ENCODE measurements at places on chromosomes 1 and 21.

GRCh38 chr1:92755541-92756461, 29.1 kb downstream of the EVI5 start:
- no peak for ATAC-seq

DNA sequence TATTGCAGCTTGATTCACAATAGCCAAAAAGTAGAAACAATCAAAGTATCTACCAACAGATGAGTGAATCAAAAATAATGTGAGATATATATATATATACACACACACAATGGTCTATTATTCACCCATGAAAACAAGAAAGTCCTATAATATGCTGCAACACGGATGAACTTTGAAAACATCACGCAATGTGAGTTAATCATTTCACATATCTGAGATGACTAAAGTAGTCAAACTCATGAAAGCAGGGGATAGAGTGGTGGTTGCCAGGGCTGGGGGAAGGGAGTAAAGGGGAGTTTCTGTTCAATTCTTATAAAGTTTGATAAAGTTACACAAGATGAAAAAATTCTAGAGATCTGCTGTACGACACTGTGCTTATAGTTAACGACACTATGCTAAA, 1234.8 kb downstream of the MRPL39 start:
- no peak for ATAC-seq

DNA sequence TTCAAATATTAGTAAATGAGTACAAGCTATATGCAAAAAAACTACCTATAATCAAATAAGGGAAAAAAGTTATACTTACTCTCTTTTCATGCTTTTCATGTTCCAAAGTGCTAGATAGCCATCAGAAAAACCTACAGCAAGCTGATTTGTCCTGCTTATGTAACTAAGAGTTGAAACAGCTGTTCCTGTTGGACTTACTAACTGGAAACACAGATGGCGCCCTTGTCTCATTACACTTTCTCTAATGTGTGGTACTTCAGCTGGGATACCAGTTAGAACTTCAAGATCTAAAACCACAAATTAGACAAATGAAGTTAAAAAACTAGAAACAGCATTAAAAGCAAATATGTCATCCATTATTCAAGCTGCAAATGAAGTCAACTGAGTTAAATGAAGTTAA, 24.3 kb downstream of the AHCTF1 start:
- ATAC-seq = no peak

DNA sequence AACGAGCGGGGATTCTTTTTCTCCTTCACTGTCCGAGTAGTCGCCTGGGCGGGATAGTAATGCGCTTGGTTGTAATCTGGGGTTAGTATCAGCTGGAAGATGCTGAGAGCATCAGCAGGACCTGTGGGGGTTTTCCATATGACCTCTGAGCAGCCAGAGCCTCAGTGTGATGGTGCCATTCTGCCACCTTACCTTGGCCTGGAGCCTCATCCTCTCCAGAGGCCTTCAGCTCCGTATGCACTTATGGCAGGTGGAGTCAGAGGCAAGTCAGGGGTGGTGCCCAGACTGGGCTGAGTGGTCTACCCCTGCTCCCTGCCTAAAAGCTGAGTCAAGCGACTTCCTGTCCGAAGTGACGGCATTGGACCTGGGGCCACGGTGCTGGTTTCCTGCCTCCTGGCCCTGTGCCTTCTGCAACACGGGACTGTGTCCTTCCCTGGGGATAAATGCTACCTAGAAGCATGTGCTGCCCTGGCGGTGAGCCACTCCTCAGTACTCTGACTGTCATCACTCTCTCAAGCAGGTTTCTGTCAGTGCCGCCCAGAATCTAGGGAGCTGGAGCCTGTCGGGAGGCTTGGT, 24.7 kb downstream of the TENT5C start:
- ATAC-seq = no peak

GRCh38 chr1:223738465-223739365, 26.4 kb downstream of the CAPN2 start:
- peak; percentile 17 for ATAC-seq

- ATAC-seq = no peak
These were observed 1.1 kb upstream of the GNG12 start for GRCh38 chr1:67834246-67834877.

DNA sequence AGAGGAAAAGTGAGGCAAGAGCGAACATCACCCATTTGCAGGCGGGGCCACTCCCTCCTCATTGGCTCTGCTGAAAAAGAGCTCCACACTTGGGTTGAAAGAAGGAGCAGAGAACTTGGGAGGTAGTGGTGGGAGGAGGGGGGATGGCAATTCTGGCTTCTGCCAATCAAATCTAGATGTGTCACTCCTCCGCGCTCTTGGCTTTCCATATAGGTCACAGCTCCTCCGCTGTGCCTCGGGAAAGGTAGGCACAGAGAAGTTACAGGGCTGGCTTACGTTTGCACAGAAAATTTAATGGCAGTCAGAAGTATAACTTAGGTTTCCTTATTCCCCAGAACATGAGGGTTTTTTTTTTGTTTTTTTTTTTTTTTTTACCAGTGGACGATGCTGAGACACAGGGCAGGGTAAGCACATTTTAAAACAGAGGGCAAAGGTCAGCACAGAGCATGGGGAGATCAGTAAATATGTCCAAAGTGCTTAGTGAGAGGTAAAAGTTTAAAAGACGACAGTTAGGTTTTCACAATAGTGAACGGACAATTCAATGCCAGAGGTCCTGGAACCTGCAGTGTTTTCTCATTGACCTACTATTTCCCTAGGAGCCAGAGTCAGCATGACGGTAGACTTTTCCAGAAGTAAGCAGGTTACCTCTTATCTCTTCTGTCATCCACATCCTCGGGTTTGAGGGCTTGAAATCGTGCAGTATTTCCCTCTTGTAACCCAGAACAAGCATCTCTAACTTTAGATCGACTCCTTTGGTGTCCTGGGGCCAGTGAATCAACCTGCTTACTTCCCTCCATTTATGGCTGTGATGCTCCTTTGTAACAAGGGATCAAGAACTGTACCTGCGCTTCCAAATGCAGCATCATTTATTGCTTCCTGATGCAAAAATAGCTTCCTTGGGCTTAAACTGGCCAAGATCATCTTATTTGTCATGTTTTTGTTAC, 258.9 kb upstream of the PROX1 start:
- ATAC-seq = no peak

- ATAC-seq = no peak
These were observed 493 bp upstream of the CHD1L start for GRCh38 chr1:147241934-147242448.

DNA sequence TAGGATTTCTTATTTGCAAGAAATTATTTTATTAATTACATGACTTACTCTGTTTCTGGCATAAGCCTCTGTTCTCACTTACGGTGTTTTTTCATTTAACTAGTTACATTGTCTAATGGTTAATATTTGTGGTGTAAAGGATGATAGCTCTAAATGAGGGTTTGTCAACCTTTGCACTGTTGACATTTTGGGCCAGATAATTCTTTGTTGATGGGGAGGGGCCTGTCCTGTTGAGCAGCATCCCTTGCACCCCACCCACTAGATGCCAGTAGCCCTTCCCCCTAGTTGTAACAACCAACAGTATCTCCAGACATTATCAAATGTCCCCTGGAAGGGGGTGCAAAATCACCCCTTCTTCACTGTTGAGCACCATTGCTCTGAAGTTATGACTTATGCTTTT, 83.6 kb upstream of the SLC44A3 start:
- no peak for ATAC-seq

DNA sequence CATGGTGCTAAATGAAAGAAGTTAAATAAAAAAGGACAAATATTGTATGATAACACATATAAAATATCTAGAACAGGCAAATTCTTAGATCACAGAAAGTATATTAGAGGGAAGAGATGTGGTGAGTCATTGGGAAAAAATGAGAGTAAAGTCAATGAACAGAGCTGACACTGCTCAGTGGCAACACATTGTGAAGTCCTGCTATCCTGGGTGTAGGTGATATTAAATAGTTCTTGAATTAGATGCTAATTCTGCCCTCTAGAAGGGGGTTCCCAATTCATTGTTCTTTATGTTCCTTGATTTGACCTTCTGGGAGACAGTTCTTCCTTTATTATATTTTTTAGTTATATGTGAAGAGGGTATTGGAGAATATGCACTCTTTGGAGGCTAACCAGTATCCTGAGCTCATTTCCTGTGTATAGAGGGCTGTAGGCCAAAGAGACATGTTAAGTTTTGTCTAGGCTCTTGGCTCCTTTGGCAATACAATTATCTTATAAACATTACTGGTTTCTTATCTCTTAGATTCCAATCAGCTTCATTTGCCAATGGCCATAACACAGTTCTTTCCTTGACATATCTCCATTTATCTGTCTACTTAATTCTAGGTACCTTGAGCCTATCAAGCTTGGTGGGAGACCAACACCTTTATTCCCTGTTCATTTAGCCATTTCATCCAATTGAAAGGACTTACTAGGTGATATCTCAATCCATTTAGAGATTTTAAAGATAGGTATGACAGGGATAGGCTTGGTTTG, 6.6 kb upstream of the SLC35A3 start:
- ATAC-seq = no peak

DNA sequence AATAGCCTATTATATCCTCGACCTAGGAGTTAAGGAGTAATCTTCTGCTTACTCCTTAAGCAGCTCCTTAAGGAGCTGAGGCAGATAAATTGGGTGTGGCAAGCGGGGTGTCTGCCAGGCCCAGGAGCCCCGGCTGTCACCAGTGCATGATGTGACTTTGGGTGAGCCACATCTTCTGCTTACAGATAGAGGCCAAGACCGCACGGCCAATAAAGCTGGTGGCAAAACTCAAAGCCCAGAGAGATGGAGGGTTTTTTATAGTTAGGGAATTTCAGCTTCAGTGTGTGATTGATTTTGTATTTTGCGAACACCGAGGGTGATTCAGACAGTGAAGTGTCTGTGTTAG, 9.8 kb downstream of the MX2 start:
- no peak for ATAC-seq

GRCh38 chr1:71046891-71047634, 553 bp downstream of the PTGER3 start:
- ATAC-seq = peak; percentile 40

DNA sequence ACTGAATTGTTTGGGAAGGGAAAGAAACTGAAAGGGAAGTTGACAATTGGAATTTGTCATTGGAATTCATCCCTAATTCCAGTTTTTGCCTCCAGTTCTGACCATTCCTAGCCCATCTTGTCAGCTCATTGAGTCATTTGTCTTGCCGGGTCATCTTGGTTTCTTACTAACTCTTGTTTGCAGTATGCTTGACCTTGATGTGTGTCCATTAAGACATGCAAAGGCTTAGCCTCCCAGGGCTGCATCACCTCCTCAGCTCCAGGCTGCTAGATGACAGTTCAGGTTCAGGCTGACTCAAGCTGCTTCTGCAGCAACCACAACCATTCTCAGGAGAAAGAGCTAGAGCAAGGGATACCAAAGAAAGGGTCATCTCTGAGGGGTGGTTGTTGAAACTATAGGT, 151.3 kb upstream of the PTGFR start:
- peak; percentile 89 for ATAC-seq

DNA sequence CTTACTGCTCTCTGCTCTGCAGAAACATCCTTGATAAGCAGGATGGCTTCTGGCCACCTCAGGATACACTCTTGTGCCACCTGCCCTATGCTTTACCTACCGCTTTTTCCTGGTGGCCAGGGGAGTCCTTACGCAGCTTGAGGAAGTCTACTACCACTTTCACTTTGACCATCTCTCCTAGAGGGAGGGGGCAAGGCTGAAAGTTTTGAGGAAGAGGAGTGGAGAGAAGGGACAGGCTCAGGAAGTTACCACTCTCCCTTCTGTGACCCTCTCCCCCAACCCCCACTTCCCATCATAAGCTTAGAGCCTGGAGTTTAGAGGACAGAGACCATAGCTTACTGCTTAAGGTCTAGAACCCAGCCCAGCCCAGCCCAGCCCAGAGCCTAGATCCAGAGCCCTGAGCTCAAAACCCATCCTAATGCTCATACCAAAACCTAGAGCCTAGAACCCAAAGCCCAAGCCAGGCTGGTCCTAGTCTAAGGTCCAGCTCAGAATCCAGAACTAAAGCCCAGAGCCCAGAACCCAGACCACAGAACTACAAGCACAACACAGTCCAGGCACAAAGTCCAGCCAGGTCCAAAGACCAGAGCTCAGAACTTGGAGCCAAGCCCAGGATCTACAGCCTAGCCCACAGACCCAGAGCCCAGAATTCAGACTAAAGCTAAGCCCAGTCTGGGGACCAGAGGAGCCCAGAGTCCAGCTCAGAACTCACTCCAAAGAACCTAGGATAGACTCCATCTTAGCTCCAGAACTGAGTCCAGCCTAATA, 18.0 kb upstream of the MFSD2A start:
- ATAC-seq = no peak

- no peak for ATAC-seq
These were observed 191.7 kb upstream of the CAMK1G start for GRCh38 chr1:209391792-209392191.

- ATAC-seq = no peak
These were observed 486 bp downstream of the NIPAL3 start for GRCh38 chr1:24415910-24416665.

DNA sequence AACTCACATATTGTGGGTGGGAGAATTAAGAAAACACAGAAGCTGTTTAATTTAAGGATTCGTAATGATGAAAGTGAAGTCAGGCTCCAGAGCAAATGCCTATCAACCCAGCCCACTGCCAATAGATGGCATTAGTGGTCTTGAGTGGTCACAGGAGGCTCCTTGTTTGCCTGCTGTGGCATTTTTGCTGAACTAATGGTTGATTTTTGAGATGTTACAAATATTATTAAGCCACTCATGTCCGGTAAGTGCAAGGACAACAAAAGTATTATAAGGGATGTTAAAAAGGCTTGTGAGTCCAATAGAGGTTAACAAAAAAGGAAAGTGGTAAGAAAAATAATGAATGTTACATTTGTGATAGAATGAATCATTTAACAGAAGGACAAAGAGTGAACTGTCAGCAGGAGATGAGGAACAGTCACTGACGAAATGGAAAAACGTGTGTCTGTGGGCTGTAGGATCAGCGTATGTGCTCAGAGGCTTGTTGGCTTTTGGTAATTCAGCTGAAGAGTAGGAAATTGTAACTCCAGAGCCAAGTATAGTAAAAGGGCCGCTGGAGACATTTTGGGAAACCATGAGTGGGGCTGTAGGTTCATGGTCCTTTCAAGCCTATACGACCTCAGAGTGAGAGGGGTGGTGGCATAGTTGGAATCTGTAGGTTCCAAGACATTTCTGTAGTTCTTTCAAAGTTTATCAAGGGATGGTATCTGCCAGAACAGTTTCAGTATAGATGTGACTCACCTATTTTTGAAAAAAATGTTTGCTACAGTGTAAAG, 11.2 kb downstream of the SFT2D2 start:
- no peak for ATAC-seq

DNA sequence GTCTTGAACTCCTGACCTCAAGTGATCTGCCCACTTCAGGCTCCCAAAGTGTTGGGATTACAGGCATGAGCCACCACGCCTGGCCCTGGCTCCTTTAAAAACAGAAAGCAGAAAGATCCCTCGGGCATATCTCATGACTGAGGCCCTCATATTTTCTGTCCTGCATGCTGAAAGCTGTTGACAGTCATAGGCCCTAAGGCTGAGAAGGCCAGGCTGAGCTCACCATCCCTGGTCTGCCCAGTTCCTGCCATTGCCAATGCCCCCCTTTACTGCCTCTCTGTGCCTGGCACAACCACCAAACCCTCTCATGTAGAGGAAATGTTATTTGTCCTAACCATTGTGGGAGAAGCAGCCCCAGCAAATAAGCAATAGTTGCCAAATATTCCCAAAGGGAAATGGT, 12.7 kb downstream of the CD34 start:
- no peak for ATAC-seq

Data from esophagus mucosa (tissue), 1 donor.